ENCODE measurements at places on chromosomes 7 and 10.

GRCh38 chr7:39271402-39271801 lies 293.7 kb downstream of the POU6F2 start:
- DNase-seq, result no peak

- no peak for DNase-seq
These were observed 77.9 kb downstream of the ZMIZ1 start for GRCh38 chr10:79146611-79147130.

DNA sequence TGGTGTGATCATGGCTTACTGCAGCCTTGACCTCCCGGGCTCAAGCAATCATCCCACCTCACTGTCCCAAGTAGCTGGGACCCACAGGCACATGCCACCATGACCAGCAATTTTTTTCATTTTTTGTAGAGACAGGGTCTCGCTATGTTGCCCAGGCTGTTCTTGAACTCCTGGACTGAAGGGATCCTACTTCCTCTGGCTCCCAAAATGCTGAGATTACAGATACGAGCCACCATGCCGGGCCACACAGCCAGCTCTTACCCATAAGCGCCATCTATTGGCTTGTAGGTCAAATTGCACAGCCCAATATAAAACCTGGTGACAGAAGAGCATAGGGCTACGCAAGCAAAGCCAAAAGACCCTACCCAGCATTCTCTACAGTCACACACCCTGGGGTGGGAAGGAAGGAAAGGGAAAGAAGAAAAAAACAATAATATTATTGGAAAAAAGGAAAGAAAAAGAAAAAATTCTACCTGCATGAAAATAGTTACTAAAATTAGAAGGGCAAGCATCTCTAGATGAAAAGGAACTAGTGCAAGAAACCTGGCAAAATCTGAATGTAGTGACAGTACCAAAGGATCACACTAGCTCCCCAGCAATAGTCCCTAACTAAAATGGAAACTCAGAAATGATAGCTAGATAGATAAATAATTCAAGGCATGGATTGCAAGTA lies 29.4 kb upstream of the AMPH start:
- peak; percentile 6 for DNase-seq

- DNase-seq, result no peak
These were observed 11.7 kb downstream of the ORC5 start for GRCh38 chr7:104196161-104196560.

- DNase-seq, result no peak
These were observed 5.7 kb downstream of the CALML5 start for GRCh38 chr10:5493691-5494090.

- no peak for DNase-seq
These were observed 1.2 kb upstream of the PRRT4 start for GRCh38 chr7:128362670-128363069.

DNA sequence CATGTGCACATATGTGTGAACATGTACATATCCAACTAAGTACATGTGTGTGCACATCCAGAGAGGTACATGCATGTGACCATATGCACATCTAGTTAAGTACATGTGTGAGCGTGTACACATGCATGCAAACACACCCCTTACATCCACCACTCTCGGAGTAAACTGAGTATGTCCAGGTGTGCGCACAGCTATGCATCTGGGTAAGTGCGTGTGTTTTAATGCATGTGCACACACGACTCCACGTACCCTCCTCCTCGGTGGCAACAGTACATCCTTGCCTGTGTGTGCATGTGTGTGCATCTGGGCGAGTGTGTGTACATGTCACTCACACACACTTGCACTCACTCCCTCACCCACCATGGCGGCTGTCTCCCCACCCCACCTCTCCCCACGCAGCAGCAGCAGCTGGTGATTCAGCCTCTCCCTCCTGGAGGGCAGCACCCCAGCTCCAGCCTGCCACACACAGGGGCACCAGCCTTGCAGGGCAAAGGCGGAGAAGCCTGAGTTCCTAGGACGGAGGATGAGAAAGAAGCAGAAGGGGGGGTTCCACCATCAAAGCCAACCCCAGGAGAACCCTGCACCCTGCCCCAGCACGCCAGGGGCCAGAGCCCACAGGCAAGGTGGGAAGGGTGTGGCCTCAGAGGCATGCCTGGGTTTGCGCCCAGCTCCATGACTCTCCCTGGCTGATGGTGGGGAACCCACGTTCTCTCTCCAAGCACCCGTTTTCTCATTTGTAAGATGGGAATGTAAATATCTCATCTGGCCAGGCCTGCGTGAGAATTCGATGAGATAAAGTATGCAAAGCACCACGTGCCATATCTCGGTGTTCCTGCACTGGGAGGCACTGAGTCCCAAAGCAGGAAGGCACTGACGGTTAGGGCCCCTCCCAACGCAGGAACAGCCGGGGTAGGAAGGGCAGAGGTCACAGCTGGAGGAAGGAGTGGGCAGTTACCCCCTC lies 27.7 kb upstream of the DNAAF5 start:
- DNase-seq, result no peak

DNA sequence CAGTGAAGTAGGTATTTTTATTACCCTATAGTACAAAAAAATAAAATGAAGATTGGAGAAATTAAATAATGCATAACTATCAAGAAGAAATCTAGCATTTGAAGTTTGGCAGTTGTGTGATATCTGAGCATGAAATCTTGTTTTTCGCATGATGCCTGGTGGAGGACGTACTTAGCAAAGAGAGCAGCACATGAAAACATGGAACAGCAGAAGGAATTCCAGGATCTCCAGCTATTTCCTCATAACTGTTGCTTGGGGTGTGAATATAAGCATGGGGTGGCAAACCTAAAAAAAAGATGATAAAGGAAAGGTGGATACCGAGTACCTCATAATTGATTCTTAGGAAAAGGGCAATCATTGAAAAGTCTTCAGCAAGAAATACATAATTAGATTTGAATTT lies 174.3 kb upstream of the FAM3C start:
- no peak for DNase-seq

DNA sequence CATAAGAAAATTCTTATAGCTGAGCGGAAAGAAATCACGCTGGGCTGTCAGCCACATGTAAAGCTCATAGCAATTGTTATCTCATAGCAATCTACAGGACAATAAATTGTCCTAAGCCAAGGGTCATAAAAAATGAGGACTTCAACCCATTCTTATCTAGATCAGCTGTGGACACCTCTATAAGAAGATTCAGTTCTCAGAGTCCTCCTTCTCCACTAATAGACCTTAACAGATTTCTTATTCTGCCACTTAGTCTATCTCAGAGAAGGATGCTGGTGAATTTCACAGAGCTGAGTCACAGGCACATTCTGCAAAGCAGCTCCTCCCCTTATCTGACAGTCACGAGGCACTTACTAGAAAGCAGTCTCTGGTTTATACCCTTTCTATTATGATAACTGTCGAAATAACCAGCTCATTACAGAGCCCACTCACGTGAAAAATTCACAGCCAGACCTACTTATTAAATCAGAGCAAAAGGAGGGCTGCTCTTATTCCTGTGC lies 185.3 kb upstream of the PCLO start:
- no peak for DNase-seq

DNA sequence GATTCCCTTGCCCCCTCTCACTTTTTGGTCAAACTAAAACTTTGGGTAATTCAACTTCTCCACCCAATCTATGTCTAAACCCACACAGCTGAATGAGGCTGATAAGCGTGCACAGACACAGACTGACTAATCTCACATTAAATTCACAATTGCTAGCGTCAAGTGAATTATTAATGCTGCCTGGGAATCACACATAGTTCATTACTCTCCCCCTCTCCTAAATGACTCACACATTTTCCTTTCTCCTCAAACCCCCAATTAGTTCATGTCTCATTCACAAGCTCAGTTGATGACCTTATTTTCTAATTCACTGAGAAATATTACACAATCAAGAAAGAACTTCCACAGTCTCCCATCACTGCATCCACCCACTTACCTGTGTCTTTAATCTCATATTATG lies 14.5 kb downstream of the KLF14 start:
- DNase-seq, result no peak

- DNase-seq, result no peak
These were observed 84.4 kb downstream of the C10orf90 start for GRCh38 chr10:126586128-126586527.

GRCh38 chr7:121328508-121329190 lies at the start of gene WNT16:
WNT16 (plus strand) TSS chr7:121329000; CDS start chr7:121329293, 293 bp downstream.
- no peak for DNase-seq

DNA sequence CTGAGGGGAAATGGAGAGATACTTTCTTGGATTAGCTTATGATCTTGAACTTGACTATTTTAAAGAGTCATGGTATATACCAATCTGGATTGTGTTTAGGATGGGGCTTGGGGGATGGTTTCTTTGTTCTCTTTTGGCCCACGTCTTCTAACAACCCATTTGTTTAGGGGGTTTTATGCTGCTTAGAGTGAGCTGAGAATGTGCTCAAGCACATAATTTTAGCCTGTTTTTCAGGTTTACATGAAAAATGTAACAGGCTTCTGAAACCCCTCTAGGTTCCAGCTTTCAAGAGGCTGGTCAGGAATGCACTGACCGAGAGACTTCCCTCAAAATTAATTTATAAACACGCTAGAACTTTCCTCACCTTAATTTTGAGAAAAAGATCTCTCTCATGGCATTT lies 94.3 kb downstream of the AUTS2 start:
- no peak for DNase-seq

GRCh38 chr7:28112467-28112866 lies 68.1 kb downstream of the JAZF1 start:
- DNase-seq, result no peak

DNA sequence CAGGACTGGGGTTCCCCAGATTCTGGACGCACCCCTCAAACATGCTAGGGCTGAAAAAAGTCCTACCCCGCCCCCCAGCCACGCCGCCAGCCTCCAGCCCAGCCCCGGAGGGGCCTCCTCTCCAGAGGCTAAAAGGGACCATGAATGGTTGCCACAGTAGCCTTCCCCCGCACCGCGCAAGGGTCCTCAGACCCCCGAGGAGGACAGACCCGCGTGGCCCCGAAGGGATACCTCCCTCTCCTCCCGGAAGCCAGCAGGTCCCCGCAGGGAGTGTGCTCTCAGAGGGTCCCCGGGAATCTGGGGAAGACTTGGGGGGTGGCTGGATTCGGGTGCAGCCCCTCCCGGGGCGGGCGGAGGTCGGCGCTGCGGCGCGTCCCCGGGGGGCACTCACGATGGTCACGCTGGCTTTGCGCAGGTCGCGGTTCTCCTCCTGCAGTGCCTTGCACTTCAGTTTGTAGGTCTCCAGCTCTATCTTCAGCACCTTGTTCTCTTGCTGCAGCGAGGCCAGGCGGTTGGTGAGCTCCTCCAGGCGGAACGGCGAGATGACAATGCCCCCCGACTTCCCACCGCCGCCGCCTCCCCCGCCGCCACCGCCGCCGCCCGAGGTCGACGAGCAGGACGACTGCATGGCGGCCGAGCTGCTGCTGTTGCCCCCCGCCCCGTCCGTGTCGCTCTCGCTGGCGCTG lies 482 bp downstream of the CCDC6 start:
- no peak for DNase-seq

GRCh38 chr10:71646037-71646436 lies 73.5 kb downstream of the C10orf105 start:
- DNase-seq, result no peak

DNA sequence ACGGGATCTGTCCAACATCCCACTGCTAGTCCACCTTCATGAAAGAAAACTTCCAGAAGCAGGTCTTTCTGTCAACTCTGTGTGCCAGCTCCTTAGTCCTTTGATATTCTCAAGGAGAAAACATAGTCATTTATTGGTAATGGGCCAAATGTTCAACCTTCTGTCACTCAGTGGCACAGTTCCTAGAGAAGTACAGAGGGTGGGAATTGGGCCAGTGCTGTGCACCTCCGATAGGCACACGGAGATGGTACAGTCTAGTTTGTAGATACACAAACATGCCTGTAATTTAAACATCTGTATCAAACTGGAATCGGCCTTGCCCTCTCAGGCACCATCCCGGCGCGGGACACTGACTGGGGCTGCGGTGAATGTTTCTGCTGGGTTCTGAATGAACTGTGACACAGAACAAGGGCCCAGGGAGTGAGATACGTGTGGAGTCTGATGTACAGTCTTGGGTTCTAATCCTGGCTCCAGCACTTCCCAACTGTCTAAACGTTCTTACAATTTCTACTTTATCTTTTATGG lies 213.9 kb upstream of the SHH start:
- DNase-seq, result no peak

DNA sequence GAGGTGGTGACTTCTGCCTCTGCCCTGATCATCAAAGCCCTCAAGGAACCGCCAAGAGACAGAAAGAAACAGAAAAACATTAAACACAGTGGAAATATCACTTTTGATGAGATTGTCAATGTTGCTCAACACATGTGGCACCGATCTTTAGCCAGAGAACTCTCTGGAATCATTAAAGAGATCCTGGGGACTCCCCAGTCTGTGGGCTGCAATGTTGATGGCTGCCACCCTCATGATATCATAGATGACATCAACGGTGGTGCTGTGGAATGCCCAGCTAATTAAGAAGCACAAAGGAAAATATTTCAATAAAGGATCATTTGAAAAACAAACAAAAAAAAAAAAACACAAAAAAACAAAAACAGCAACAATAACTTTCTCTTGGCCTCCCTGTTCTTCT lies 59.5 kb upstream of the TOMM7 start:
- no peak for DNase-seq

DNA sequence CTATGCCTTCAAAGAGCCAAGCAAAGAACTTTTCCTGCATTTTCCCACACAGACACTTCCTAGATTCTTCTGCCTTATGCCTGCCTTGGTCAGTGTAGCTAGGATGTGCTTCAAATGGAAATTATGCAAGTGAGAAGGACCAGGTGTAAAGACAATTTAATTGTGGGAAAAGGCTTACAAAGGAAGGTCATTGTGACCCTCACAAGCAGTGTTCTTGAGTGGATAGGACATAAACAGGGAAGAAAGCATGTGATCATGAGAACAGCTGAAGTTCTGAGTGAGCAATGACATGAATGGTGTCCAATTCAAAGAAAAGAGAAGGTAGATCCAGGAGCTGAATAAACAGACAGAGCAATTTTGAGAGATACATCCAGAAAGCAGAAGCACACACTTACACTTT lies 1.3 kb upstream of the PIP start:
- no peak for DNase-seq

GRCh38 chr7:3943779-3944520 lies 642.9 kb downstream of the SDK1 start:
- no peak for DNase-seq

DNA sequence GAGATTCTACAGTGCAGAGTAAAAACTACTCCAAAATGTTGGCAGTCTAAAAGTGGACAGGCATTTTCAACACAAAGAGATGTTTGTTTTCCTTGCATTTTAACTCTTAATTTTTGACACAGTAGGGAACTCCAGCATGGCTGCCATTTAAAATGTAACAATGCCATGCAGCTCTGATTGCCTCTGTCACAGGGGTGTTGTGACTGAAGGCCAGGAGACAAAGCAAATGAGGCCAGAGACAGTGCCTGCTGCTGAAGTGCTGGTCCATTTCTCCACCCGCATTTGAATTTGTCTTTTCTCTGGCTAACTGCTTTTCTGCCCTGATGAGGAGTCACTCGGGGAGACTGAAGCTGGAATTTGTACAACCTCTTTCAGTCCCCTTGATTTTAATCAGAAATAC lies 710.6 kb upstream of the GALNT17 start:
- no peak for DNase-seq
